ENCODE measurements at places on chromosomes 5 and 9.
A peak's percentile ranks its signal among the peaks of the same experiment; 100 is the strongest.

DNA sequence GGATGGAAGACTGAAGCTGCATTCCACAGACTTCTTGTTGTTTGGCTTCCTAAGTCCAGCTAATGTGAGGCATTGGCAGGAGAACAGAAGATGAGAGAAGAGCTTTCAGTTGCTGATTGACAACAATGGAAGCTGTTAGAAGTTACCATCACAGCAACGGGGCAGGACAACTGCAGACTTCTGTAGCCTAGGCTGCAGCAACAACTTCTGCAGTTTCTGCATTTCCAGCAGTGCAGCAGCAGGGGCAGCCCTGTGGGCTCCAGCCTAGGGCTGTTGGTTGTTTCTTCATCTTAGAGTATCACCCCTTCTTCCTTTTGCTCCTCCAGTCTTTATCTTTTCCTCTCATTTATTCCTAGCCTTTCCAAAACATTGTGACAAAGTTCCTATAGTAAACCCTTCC lies 528.8 kb upstream of the PTGER4 start:
- DNase-seq = no peak

DNA sequence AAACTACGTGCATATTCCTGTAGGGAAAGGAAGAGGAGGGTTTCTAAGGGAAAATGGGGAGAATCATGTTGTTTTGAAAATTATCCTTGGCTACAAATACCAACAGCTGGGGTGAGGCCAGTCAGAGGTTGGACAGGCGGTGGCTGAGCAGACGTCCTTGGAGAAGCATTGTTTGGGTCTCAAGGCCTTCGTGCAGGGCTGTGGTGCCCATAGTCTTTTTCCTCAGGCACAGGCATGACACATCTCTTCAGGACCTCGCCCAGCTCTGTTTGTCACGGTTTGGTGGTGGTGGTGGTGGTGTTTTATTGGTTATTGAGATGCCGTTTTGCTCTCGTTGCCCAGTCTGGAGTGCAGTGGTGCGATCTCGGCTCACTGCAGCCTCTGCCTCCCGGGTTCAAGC lies 27.8 kb upstream of the EGFL7 start:
- no peak for DNase-seq

GRCh38 chr9:110040788-110041187 lies 167.2 kb downstream of the C9orf152 start:
- DNase-seq = no peak

GRCh38 chr5:45171563-45171962 lies 362.8 kb downstream of the MRPS30 start:
- no peak for DNase-seq

GRCh38 chr5:93735378-93735777 lies 6.0 kb downstream of the POU5F2 start:
- DNase-seq = no peak

- no peak for DNase-seq
Observed at GRCh38 chr9:9792144-9792857, 820.5 kb downstream of the PTPRD start.

- no peak for DNase-seq
Observed at GRCh38 chr5:12624776-12625560, 720.7 kb upstream of the CTNND2 start.

DNA sequence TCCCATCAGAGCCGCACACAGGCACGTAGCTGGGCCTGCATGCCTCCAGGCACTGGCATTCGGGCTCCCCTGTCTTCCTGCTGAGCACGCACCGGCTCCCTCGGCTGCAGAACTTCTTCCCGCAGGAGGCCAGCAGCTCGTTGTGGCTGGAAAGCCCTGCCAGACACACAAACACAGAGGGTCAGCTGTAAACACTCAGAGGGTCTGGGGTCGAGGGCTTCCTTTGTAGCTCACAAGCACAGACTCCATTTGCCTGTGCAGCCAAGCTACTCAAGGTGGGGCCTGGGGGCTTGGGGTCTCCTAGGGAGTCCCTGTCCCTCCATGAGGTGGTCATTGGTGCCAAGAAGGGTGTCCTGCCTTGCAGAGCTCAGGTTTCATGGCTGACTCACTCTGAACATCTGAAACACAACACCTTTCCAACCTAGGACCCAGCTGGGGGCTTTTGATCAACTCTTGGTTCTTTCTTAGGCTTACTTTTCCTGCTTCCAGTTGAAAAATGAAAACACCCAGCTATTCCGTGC lies 211.4 kb downstream of the FSTL4 start:
- DNase-seq = no peak

DNA sequence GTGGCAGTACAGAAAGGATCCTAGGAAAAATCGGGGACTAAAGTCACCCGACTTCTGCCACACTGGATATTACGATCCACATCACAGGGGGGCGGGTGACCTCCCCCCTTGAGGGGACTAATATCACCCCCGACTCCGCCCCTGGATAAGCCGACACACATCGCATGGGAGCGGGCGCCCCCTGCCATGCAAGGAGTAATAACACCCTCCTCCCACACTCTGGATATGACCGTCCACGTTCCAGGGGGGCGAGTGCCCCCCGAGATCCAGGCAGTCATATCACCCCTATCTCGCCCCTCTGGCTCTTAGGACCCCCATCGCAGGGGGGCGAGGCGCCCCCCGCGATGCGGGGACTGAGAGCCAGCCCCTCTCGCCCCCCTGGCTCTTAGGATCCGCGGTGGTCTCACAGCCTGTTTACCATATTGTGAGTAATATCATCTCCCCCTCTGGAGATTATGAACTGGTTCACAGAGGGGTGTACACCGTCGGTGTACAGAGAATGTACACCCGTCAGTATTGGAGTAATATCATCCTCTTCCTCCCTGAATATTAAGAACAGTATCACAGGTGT lies 423.0 kb downstream of the DIRAS2 start:
- peak; percentile 22 for DNase-seq

DNA sequence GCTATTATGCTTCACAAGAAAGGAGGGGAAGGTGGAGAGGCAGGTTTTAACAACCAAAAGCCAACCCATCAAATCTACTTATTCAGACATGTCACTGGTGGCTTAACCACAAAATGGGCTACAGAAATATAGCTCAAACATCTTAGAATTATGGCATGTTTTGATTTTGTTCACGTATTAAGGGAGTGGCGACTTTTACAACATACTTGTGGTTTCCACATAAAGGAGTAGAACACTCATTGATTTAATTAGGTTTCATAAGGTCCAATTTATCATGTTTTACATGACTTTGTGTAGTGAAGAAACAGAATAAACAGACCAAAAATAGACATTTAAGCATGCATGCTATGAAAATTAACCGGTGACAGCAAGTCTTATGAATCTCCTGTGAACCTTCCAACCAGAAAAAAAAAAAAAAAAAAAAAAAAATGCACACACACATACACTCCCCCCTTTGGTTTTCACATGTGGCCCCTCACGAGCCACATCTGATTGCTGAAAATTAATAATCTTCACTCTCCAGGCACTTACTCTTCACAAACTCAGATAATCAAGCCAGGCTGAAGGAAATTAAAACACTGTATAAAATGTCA lies 5.4 kb downstream of the ZNF608 start:
- no peak for DNase-seq

DNA sequence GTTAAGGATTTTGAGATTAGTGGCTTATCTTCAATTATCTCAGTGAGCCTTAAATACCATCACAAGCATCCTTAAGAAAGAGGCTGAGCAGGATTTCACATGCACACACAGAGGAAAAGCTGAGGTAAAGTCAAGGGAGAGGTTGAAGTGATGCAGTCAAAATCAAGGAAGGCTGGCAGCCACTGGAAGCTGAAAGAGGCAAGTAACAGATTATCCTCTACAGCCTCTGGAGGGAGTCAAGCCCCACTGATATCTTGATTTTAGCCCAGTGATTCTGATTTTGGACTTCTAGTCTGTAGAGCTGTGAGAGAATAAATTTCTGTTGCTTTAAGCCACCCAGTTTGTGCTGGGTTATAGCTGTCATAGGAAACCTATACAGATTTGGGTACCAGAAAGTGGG lies 80.1 kb downstream of the ANKRD31 start:
- no peak for DNase-seq

DNA sequence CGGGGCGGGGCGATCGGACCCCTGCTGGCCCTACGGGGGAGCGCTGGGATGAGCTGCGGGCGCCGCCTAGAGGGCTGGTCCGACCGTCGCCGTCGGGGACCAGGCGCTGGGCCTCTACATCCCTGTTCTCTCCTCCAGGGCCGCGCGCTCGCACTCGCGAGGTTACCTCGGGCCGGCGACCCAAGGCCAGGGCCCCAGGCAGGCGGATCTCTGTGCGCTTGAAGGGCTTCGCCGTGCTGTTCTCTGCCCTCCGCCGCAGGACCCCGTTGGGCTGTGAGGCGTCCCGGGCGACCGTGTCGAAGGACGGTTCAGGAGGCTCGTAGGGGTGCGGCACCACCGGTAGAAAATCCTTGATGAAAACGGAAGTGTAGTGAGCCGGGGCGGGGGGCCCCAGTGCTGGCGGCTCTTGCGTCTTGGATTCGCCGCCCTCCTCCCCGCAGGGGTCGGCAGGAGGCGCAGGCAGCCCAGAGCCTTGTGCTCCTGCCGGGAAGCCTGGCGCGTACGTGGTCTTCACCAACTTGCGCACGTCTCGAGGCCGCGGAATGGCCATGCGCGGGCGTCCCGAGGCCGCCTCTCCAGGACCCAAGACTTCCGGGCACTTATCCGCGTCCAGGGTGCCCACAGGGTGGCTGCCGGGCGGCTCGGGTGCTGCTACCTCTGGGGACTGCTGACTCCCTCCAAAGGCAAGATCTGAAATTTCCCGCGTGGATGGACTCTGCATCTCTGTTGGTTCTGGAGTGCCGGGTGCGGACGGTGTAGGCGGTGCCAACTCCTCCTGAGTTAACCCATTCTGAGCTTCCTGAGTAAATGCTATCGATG lies 2.0 kb downstream of the PROB1 start:
- DNase-seq = peak; percentile 88

DNA sequence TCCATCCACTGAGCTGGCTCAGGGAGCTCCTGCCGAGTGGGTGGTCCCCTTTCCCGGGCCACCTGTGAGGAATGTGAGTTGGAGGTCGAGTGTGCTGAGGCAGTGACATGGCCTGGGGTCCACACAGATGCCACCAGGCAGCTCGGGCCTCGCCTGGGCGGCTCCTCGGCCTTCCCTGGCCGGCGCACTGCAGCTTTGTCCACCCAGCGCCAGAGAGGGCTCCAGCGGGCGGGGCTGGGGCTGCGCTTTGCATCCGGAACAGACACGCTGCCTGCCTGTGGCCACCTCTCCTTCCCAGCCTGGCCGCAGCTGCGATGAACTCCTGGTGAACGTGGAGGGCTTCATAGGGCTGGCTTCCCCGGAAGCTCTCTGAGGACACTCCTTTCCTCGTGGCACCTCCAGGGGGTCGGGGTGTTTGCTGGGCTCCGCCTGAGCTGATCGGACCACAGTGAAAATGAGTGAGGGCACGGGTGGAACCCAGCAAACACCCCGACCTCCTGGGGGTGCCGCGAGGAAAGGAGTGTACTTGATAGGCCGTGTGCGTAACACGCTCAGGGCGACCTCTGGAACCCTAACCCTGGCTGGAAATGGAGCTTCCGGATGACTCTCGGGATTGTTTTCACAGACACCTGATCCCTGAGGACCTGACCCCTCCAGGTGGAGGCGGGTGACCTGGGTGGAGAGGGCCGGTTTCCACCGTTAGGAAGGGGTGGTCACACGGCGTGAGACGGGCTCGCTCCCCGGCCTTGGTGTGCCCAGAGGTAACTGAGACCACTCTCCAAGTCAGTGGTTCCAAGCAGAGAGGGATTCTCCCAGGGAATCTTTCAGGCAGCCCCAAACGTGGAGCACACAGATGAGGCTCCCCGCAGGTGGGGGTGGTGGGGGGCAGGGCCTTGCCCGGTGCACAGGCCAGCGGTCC lies 31.8 kb upstream of the RXRA start:
- DNase-seq = no peak

DNA sequence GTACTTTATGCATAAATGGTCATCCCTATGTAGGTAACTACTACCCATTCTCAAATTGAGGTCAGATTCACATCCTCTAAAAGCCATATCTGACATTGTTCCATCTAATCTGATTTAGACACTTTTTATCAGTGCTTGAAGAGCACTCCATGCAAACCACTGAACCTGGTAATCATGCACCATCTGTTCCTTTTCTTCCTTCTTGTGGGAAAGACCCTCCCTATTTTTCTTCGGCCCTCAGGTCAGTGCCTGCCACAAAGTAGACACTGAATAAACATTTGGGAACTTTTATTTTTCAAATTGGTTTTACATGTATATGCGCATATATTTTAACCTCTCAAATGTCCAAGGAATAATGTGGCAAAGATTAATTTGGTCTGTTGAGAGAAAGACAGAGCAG lies 26.0 kb upstream of the PDE4D start:
- no peak for DNase-seq

GRCh38 chr9:133948561-133949485 lies 43.3 kb downstream of the VAV2 start:
- DNase-seq = no peak

- no peak for DNase-seq
Observed at GRCh38 chr5:113546703-113547183, 33.2 kb downstream of the YTHDC2 start.

DNA sequence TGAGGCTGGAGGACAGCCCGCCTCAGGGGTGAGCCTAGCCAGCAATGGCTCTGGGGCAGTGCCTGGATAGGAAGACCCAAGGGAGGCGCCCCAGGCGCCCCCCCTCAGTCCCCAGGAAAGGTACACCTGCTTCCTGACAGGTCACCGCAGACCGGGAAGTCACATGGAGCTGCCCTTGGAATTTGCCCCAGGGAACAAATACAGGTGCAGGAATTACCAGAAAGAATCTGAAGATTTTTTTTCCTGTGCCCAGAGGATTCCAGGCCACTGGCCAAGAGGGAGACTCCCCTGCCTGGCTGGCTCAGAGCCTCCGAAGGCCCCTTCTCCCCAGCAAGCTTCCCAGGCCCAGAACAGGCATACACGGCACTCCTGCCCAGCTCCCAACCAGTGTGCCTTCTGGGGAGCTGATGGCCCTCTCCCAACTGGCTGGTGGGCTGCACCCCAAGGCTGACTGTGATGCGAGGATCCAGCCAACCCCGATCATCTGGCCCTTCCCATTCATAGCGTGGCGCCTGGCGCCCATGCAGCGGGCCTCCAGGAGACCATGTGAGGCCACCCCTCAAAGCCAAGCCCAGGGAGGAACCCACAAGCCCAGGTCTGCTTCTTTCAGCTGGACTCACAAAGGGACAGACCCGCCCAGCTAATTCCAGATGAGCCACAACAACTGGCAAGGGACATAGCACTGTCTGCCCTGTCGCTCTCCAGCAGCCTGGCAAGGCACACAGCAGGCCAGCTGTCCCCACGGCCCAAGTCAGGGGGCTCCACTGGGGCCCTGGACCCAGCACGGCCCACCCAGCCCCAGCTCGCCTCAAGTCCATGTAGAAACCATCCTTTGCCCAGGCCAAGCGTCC lies 2.3 kb downstream of the TPRN start:
- no peak for DNase-seq

GRCh38 chr9:115944166-115944948 lies 209.2 kb upstream of the PAPPA start:
- DNase-seq = no peak

DNA sequence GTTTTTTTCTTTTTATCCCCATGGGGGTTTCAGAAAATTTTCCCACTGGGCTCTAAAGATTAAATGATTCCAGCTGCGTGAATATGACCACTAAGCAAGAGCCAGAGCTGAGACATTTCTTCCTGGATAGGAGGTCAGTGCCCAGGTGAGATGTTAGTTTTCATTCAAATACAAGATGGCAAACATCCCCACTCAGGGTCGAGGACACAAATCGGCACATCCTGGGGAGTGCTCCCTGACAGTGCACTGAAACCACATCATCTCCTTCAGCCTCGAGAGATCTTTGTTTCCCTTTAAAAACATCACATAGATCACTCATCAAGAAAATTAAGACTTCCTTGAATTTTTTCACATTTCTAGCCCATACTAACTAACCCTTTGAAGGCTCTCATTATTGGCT lies 273.2 kb upstream of the PANK3 start:
- DNase-seq = no peak

GRCh38 chr9:77435688-77436087 lies 212.4 kb downstream of the GNA14 start:
- DNase-seq = no peak

Data from stimulated activated CD4-positive, alpha-beta T cell treated with anti-CD3 and anti-CD28 coated beads, Interleukin-1b, Interleukin-23, amount 100 ng/mL, for 48 hours (primary cell).